ENCODE measurements at places on chromosomes 7 and 10.
A peak's percentile ranks its signal among the peaks of the same experiment; 100 is the strongest.

- DNase-seq: no peak
These were observed 251.7 kb downstream of the ZMYND11 start for GRCh38 chr10:386771-387592.

DNA sequence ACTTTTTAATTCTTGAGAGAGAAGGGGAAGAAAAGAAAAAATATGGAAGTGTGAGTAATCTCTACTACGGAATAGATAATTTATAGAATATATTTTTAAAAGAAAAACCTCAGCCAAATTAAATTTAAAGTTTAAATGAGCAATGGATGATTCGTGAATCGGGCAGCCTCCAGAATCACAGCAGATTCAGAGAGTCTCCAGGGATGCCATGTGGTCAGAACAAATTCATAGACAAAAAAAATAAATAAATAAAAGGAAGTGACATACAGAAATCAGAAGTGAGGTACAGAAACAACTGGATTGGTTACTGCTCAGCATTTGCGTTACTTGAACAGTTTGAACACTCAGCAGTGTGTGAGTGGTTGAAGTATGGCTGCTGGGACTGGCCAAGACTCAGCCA lies 53.0 kb downstream of the PHYHIPL start:
- DNase-seq: no peak

- no peak for DNase-seq
These were observed at the start of gene FAM237B for GRCh38 chr7:90320801-90321494. Gene FAM237B (minus strand): TSS chr7:90321304. CDS start chr7:90319748, 1,556 bp downstream.

- DNase-seq: no peak
These were observed 79.7 kb downstream of the RGS10 start for GRCh38 chr10:119462773-119463172.

DNA sequence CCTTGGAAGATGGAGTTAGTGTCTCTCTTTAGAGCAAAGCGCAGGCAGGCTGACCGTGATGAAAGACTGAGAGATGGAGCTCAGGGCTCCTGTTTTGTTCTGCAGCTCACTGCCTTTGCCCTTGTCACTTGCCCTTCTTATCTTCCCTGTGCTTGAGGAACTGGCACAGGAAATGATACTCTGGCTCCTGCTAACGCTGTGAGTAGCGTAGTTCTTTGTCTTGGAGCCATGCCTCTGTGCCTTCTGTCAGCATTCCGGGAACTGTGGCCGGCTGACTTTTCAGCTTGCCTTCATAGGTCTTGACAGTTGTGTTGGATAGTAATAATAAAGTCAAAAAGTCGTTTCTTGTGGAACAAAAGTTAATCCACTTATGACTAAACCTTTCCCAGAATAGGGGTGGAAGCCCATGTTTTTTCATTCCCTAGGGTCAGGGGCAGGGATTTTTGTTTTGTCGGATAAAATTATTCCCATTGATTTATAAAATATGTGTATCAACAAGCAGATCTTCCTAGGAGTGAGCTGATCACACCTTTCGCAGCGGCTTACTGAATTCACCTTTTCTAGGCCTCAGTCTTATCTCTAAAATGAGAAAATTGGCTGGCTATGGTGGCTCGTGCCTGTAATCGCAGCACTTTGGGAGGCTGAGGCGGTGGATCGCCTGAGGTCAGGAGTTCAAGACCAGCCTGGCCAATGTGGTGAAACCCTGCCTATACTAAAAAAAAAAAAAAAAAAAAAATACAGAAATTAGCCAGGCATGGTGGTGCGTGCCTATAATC lies 16.6 kb upstream of the TMEM236 start:
- DNase-seq: no peak

DNA sequence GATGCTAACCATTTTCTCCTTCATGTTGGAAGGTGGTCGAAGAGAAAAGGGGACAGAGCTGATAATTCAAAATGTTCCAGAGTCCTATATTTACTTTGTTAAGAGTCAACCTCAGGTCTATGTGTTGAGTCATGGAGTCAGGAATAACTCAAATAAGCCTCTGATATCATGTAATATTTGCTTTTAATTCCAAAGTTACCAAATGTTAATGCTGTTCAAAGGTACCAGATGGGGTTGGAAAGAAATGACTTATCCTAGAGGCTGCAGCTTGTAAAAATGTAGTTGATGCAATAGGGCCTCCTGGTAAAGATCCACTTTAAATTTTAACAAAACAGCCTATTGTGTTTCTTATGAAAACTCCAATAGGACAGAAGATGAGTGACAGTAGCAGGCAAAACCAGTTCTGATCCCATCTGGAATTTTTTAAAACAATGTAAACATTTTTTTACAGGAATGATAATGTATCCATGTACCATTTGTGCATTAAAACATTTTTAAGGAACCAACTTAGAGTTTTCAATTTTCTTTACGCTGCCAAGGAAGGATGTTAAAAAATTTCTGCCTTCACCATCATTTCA lies 218.2 kb downstream of the ANK3 start:
- DNase-seq: no peak

GRCh38 chr7:132063800-132064199 lies 507.4 kb upstream of the PODXL start:
- no peak for DNase-seq

- DNase-seq: peak; percentile 59
These were observed 150.1 kb upstream of the SHH start for GRCh38 chr7:155962191-155962967.

- peak; percentile 85 for DNase-seq
These were observed 25.9 kb downstream of the ZNF775 start for GRCh38 chr7:150404805-150405583.
